ENCODE measurements at places on chromosomes 2 and 18.

DNA sequence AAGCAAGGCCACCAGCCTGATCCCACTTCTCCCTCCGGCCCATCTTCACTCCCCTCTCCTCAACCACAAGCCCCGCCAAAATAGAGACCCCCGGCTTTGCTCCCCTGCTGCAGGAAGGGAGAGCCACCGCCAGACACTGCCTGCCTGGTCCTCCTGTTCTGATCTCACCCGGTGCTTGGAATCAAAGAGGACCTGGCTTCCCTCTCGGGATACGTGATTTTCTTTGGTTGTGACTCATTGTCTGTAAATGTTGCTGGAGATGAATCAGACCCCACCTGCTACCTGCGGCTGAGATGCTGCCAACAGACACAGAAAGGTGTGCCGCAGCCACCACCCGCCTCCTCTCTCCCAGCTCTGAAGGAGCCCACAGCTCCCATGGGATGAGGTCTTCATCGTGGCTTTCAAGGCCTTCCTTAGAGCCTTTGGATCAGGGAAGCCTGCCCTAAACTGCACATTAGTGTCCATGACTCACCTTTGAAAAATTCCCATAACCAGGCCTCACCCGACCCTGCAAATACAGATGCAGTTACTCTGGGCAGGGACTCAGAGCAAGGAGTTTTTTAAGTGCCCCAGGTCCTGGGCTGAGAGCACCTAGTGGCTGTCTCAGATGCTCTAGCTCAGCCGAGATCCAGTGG lies 79.4 kb upstream of the ZNF532 start:
- no peak for DNase-seq

GRCh38 chr2:226050822-226051221 lies 651.3 kb downstream of the NYAP2 start:
- no peak for DNase-seq

- DNase-seq, result no peak
Observed at GRCh38 chr2:239113171-239113570, 265.3 kb downstream of the TWIST2 start.

DNA sequence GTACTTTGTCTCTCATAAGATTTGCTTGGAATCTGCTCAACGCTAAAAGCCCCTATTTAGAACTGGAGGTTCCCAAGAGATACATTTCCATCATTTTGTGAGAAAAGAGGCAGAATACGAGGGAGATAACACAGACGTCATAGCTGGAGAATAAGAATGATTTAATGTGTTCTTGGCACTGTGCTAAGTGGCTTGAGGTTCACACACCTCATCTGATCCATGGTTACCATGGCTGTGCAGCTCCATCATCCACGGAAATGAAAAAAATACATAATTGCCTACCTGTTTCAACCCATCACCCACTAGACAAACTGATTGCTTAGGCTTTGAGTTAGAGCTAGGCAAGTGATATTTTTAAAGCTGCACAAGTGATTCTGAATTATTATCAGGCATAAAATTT lies 227.6 kb downstream of the SLC8A1 start:
- DNase-seq, result no peak

- no peak for DNase-seq
Observed at GRCh38 chr2:127807678-127808353, 3.2 kb downstream of the WDR33 start.

GRCh38 chr2:195330513-195330956 lies 326.5 kb upstream of the SLC39A10 start:
- peak; percentile 28 for DNase-seq

GRCh38 chr2:231522418-231523180 lies 7.6 kb downstream of the NMUR1 start:
- no peak for DNase-seq

DNA sequence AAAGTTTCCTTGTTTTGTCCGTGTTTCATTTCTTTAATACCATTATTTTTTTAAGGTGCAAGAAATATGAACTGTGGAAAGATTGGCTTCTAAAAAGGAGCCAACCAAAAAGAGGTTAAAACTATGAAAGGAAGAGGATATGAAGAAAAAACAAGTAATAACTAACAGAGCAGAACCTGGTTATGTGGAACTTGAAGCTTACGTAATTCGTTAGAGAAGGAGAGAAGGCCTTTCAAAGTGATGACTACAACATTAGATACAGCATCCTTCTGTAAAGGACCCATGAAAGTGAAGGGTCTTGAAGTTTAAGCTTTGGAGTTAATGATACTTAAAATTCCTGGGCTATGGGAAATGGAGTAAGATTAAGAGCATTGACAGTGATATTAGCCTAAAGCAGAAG lies 84.5 kb downstream of the ANKRD12 start:
- DNase-seq, result peak; percentile 34

DNA sequence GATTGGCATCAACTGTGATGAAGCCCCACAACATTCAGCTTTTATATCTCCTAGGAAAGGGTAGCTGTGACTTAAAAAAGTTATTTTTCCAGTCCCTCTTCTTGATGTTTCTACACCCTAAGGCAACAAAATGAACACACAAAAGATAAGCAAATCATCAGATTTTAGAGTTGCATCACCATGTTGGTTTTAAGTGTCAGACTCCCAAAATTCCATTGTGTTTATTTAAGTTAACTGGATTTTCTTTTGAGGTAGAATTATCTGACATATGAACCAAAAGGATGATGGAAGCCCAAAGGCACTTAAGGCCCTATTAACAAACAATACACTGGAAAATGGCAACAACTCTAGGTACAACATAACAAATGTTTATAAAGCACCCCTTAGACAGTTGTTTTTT lies 261.7 kb upstream of the SLC39A10 start:
- DNase-seq, result no peak

- no peak for DNase-seq
Observed at GRCh38 chr2:98489486-98489885, 44.8 kb downstream of the INPP4A start.

DNA sequence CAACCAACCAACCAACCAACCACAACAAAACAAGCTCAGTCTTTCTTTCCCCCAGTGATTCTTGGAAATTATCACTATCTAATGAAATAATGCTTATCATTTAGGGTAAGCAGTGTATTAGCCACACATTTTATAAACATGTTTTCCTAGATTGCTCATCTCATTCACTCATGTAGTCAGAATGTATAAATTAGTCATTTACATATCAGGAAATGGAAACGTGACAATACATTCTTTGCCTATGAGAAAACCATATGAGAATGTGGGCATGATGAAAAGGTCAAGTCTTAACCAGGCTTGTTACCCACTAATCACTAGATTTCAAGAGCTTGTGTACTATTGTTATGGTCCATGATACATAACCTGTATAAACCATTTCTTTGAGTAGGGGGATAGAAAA lies 1583.4 kb upstream of the PIK3C3 start:
- DNase-seq, result no peak

DNA sequence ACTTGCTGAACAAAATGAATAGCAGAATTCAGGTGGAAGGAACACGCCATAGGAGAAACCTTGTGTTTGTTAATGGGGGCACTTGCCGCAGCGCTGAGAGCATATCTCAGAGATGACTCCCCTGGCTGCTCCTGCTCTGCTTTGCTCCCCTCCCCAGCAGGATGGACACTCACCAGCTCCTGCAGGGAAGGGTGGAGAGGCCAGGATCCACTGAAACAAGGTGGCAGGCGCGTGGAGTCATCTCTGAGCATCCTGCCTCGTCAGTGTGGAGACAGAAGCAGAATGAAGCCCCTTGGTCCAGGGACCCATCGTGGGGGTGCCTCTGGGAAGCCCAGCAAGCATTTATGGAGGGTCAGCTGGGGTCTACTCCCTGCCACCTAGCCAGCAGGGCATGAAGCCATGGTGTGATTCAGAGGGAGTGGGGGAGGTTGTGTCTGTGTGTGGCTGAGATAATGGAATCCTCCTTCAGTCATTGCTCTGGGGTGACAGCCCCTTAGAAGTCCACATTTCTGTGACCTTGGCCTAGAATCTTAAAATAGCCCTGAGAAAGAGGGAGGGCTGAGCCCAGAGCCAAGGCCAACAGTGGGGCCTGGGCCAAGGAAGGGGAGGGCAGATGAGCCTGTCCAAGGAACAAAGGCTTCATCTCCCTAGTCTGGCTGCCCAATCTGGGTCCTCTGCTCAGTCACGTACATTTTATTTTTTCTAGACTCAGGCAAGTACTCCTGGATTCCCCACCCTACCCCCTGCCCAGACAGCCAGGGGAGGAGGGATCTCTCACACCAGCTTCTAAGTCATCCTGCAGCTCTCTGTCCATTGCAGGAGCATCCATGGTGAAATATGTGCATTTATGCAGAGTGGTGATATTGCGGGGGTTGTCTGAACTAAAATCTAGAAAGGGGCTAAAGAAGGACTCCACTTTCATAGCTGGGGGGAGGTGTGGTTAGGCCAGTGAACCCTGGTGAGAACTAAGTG lies 215.4 kb downstream of the ZBTB7C start:
- DNase-seq, result no peak

GRCh38 chr2:122077114-122077513 lies 321.7 kb downstream of the TSN start:
- DNase-seq, result no peak

DNA sequence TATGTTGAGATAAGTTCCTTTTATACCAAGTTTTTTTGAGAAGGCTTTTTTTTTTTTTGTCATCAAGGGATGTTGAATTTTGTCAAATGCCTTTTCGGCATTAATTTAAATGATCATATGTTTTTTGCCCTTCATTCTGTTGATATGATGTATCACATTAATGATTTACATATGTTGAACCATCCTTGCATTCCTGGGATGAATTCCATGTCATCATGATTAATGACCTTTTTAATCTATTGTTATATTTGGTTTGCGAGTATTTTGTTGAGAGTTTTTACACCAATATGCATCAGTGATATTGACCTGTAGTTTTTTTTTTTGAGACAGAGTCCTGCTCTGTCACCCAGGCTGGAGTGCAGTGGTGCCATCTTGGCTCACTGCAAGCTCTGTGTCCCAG lies 585.7 kb upstream of the FANCL start:
- no peak for DNase-seq

- DNase-seq, result no peak
Observed at GRCh38 chr2:149271575-149271974, 58.8 kb upstream of the LYPD6 start.
